ENCODE measurements at places on chromosomes 13 and 19.
A peak's percentile ranks its signal among the peaks of the same experiment; 100 is the strongest.

DNA sequence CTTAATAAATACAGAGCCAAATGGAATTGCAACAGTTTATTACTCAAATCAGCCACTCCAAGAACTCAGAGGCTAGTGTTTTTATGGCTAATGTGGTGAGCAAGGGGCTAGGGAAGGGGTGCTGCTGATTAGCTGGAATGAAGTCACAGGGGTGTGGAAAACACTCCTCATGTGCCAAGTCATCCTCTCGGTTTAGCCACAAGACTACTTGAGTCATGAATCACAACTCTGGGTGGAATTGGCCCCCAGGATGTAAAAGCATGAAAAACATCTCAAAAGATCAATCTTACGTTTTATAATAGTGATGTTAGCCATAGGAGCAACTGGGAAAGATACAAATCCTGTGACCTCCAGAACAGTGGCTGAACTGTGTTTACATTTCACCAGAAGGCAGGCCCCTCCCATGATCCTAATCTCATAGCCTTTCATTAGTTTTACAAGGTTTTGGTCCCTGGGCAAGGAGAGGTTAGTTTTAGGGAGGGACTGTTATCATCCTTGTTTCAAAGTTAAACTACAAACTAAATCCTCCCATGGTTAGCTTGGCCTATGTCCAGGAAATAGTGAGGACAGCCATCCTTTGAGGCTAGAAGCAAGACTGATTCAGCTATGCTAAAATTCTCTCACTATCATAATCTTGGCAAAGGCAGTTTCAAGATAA lies 2020.1 kb upstream of the PCDH20 start:
- DNase-seq: no peak

- DNase-seq: no peak
These were observed 51.5 kb upstream of the C13orf46 start for GRCh38 chr13:114025405-114025713.

DNA sequence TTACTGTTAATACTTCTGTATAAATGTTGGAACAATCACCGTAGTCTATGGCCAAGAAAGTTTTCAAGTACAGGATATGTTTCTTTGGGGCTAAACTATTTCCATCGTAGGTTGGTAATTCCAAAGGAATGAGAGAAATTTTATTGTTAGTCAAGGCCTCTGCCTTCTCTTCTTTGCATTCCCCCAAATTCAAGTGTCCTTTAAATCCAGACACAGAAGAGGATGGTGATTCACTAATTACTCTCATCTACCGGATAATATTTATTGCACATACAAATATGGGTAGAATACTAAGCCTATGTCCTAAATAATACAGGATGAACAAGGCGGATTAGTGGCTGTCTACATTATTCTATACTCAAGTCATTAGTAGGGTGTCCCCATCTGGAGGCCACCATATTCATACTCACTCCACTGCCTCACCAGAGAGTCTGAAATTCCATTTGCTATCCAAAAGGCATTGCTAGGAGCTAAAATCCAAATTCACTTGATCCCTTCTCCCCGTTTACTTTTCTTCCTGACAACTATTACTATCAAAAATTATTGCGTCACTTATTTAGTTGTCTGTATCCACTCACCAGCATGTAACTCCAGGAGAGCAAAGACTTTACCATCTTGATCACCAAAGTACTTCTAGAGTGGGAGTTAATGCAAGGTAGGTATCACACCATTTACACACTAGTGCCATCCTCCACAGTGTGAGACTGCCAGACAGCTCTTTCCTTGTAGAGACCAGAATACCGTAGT lies 82.4 kb upstream of the SGCG start:
- no peak for DNase-seq

GRCh38 chr13:73228546-73228945 lies 169.7 kb downstream of the KLF5 start:
- DNase-seq: no peak

DNA sequence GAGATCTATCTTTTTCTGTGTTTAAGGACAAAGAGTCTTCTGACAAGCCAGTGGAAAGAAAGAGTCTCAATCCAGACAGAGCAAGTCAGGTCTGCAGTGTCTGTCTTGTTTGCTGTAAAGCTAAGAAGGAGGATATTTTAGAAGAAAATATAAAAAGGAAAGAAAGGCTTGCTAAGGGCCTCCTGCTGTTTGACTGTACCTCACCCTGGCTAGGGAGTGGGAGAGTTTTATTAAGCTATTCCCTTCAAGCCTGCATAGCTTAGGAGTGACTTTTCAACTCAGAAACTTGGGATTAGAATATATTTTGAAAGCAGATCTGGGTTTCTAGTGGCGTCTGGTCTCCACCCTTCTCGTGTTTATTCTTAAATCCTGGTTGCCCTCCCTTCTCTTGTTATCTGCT lies 460.0 kb downstream of the COG6 start:
- no peak for DNase-seq

DNA sequence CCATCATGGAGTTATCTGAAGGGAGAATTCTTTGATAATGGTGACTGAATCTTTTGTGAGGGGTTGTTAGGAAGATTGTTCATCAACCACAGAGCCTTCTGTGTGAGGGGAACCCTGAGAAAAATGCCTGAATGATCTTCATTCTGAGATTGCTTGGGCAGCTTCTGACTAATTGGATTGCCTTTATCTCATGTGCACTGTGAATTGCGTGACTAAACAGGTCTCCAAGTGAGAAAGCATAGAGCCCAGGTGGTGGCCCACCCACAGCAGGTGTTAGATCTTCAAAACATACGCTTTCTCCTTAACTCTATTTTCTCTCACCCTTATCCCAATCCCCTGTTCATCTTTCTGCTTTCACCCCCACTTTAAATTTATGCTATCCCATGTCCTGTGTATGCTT lies 58.3 kb downstream of the DOCK9 start:
- no peak for DNase-seq

DNA sequence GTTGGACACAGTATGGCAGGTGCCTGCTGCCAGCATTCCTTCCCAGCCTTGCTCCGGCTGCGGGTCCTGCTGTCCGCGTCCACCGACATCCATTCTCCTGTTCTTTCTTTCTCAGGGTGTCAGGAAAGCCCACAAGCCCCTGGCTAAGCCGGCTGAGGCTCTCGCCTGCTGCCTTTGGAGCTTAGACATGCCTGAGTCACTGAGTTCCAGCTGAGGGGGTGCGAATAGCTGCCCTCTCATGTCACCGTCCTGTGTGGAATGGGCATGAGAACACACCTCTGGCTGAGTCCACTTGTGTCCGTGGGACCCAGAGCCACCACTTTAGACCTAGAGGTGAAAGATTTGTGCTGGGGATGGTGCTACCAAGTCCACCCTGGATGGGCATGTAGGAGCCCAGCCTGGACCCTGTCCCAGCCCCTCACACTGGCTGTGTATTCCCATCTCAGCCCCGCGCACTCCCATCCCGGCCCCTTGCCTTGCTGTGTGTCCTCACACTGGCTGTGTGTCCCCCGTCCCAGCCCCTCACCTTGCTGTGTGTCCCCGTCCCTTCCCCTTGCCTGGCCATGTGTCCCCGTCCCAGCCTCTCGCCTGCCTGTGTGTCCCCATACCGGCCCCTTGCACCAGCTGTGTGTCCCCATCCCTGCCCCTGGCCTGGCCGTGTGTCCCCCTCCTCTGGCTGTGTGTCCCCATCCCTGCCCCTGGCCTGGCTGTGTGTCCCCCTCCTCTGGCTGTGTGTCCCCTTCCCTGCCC lies 24.6 kb upstream of the IRS2 start:
- no peak for DNase-seq

DNA sequence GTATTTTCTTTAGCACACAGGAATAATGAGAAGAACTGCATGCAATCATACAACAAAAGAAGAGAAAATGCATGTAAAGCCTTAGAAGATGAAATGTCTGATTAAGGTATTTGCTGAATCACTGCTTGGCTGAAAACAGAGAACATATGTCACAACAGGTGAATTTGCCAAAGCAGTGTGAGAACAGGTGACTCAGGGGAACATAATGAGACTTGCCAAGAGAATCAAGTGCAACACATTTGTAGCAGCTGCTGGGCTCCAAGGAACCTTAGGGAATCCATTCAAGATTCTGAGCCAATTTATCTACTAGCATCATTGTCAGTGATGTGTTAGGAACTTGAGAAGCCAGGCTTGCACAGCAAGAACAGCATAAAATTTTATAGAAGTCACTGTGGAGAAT lies 273.1 kb downstream of the PCDH20 start:
- DNase-seq: no peak

- DNase-seq: peak; percentile 64
These were observed at the start of gene GRIK5 for GRCh38 chr19:42069619-42070351. Gene GRIK5, minus strand, starts transcription at chr19:42070206. Its CDS starts 4,436 bp downstream, at chr19:42065770.

- DNase-seq: no peak
These were observed 38.1 kb downstream of the PSG5 start for GRCh38 chr19:43148233-43148632.
